ENCODE measurements at places on chromosomes 16 and 17.

DNA sequence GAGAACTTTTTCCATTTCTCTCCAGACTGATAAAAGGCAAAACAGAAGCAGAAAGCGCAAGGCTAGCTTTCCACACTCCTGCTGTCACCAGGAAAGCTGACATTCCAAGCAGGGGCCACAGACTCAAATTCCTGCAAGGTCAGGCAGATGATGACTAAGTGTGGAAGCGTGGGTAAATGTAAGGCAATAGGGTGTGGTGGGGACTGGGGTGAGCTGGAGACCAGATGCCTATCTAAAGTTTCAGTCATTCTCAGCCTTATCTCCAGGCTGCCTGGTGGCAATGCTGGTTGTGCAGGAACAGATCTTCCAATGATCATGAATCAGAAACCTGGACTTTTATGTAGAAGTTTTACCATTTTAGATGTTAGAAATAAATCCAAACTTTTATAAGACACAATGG lies 224.1 kb downstream of the GSG1L start:
- DNase-seq: no peak

- no peak for DNase-seq
These were observed 15.9 kb downstream of the GRB7 start for GRCh38 chr17:39753514-39754160.

GRCh38 chr16:4790261-4790660 lies 2.1 kb upstream of the SEPTIN12 start:
- no peak for DNase-seq

DNA sequence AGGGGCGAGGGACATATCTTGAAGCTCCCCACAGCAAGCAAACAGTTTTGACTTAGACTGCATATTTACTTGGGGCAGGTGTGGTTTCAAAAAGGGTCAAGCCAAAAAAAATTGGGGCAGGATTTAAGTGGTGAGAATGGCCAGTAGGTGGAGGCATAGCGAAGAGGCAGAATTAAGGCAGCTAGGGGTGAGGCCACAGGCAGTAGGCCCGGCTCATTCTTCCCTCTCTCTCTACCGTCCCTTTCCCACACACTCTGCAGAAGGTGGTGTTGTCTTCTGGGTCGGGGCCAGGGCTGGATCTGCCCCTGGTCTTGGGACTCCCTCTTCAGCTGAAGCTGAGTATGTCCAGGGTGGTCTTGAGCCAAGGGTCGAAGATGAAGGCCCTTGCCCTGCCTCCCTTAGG lies 2.6 kb downstream of the SHBG start:
- DNase-seq: peak; percentile 44

GRCh38 chr17:10620823-10621222 lies 36.3 kb downstream of the MYH3 start:
- no peak for DNase-seq

GRCh38 chr16:46961373-46962353 lies 11.8 kb downstream of the DNAJA2 start:
- DNase-seq: peak; percentile 70

GRCh38 chr16:20175358-20175757 lies 101.7 kb upstream of the GPR139 start:
- no peak for DNase-seq

GRCh38 chr16:86980644-86981043 lies 336.5 kb downstream of the C16orf95 start:
- DNase-seq: no peak

Data from fibroblast of gingiva (primary cell).